Cerebellar nuclear complex (tissue), 1 donor: ENCODE measurements at places on chromosomes 6 and 20.

GRCh38 chr20:18225632-18226031, 62.7 kb upstream of the ZNF133 start:
- DNase-seq, result no peak

DNA sequence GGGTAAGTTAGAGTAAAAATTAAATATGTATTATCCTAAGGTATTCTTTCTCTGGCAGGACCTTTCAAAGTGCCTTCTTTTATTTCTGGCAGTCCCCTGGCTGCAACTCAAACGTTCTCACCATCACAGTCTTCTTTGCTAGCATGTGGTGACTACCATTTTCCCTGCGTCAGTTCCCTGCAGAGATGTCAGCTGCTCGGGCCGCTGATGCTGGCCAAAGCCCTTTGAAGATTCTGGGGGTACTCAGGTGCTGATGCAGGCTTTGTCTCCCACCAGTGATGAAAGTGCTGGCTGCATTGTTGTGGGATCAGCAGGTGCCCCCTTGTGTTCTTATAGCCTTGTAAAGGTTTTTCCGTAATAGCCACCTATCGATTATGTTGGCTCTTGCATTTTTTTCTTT, 140.1 kb downstream of the BTBD3 start:
- no peak for DNase-seq

DNA sequence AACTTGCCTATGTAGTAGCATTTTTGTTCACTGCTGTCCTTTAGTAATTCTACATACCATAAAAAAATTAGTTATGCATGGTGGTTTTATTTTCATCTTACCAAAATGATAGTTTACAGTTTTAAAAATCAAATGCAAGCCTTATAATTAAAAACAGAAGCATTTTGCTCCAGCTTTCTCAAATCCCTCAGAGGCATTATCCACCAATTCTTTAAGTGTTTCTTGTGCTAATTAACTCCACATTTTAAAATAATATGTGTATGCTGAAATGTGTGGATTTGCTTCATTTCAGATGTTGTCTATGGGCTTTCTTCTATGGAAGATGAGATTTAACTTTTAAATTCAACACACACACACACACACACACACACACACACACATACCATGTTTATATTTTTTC, 49.3 kb downstream of the PCSK2 start:
- DNase-seq, result no peak

DNA sequence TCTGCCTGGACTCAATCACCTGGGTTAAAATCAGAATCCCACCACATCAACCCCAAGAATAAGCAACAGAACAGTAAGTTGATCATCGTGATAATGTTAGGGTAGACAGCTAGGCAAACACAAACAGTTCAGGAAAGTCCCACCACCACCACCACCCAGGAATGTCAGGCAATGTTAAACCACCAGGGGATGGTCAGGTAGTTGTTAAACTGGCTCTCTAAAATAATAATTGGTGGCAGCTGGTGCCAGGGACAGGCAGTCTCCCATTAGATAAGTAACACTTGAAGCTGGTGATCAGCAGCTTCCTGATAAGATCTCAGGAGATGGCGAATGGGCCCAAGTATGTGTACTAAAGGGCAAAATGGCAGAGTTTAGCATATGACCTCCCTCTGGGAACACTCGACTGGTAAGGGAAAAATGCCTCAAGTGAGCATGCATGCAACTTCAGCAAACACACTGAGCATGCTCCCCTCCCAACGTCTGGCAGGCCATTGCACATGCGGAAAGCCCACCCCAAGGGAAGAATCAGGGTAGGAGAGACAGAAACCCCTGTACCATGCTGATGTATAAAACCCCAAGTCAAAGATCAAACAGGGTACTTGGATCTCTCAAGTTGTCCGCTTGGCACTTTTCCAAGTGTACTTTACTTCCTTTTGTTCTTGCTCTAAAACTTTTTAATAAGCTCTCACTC, 66.6 kb downstream of the IPCEF1 start:
- DNase-seq, result no peak

- no peak for DNase-seq
Measured at GRCh38 chr6:157440171-157440570, 59.2 kb downstream of the ZDHHC14 start.

GRCh38 chr6:127096167-127096566, 22.3 kb upstream of the RSPO3 start:
- DNase-seq, result no peak

- DNase-seq, result no peak
Measured at GRCh38 chr6:88869263-88870020, 94.0 kb downstream of the RNGTT start.
